Stomach (tissue), 19 donors: ENCODE measurements at places on chromosomes 3 and 15. TPM values are rescaled to one million over a fixed set of nuclear protein-coding genes. Genes with fewer than 3 reads are reported as not detected.
A peak's percentile ranks its signal among the peaks of the same experiment; 100 is the strongest.

Gene PLCL2
- total RNA-seq: 34.9 TPM

DNA sequence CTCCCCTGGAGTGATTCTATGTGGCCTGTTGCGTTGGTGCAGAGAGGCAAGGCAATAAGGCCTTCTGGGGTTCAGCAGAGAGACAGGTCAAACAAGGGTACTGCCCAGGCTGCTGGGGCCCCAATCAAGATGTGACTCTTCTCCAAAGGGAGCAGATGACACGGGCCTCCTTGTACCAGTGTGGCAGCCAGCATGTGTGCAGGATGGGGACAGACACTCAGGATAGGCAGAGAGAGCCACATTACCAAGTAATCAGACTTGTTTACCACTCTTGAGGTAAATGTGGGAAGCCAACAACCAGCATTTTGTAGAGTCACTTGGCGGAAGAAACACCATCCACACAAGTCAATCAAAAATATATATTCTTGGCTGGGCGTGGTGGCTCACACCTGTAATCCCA is 95.3 kb upstream of the DLG1 start:
- no peak for DNase-seq

- DNase-seq: peak; percentile 43
Measured at GRCh38 chr15:68900027-68900426, 30.3 kb upstream of the SPESP1 start.

DNA sequence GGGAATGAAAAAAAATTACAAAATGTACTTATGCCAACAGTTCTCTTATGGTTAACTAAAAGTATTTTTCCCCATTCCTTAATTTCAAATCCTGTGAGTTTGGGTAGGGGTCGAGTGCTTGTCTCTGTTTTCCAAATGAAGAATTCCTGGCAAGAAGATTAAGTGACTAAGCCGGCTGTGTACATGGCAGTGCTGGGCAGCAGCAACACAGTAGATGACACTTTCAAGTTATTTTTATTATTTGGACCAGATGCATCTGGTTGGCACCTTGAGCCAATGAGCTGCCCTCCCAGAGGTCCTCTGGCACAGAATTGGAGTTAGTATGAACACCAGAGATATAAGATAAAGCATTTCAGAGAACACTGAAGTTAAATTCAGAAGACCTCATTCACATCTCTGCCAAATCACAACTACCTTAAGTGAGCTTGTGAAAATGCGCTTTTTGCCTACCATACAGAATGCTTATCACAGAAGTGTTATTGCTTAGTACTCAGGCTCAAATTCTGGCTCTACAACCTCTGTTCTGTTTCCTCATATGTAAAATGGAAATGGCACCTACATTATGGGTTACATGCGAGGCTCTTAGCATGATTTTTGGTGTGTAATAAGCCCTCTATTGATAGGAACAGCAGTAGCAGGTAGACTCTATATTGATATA is 256.9 kb downstream of the UBE2E2 start:
- no peak for DNase-seq

- no peak for DNase-seq
Measured at GRCh38 chr3:10010421-10010877, 15.8 kb upstream of the FANCD2 start.

GRCh38 chr3:72579581-72580245 is 268.5 kb downstream of the SHQ1 start:
- DNase-seq: no peak

Gene GHSR
- total RNA-seq: not detected

DNA sequence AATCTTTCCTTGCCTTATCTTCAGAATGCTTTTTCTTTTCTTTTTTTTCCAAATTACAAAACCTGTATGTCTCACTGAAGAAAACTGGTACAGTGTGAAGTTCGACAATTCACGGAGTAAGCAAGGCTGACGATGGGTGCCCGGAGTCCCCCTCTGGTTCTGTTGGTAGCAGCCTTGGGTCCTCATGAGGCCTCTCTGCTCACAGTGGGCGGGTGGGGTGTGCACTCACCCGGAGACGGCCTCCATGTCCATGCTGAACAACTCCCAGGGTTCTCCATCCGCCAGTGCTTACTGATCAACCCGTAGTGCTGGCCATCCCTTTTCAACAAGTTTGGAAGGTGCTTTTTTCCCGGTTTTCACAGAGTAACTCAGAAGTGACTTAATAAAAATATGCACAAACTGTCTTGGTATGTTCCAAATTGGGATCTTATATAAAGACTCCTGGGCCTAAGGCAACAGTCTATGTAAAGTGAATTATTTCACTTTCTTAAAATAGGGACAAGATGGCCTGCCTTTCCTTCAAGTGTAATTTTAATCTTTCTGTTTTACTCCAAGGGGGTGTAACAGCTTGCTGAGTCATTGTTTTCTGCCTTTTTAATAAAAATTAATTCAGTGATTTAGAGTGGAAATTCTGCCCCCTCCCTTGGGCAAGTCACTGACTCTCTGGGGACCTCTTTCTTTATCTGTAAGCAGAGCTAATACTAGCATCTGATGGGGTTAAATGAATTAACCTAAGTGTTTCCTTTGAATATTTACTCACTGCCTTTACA is 23.7 kb downstream of the LRRK1 start:
- no peak for DNase-seq

Gene DISP2
- 0.58 TPM for total RNA-seq

Gene MCF2L2
- total RNA-seq: 0.29 TPM

DNA sequence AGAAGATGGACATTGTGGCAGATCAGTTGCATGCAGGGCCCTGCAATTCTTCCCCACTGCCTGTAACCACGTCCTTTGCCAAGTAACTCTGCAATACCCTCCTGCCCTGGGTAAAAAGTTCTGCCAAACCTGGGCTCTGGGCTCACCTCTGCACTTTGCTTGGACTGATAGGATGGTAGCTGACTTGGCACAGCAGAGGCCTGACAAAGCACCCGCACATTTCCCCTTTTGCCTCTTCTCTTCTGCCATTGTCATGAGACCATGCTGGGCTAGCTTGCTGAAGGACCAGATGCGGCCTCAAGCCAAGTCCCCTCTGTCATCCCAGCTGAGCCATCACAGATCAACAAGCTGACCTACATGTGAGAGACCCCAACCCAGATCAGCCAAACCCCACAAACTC is 122.4 kb downstream of the SMAD6 start:
- no peak for DNase-seq

Gene AGBL1
- not detected for total RNA-seq

- no peak for DNase-seq
Measured at GRCh38 chr3:105904678-105905284, 36.0 kb upstream of the CBLB start.

Gene SNRPN
- total RNA-seq: 57.4 TPM

- peak; percentile 86 for DNase-seq
Measured at GRCh38 chr3:50303013-50303815, at the start of gene HYAL1. TSS of gene HYAL1 (minus strand) at chr3:50303574. CDS start at chr3:50302956, 618 bp downstream.

DNA sequence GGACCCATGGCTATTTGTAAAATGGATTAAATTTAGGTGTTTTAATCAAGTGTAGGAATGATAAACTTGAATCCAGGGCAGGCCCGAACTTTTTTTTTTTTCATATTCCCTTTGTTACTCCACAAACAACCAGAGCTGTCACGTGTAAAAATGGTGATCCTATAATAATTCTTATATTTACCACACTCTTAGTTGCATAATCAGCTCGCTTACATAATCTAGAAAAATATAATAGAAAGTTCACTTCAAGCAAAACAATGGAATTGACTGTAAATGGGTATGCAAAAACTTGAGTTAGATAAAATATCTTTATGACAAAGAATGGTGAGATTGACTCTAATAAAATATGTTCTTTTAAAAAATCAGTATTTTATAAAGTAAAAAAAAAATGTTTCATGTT is 2.1 kb upstream of the PAQR9 start:
- no peak for DNase-seq

Gene EPHA3
- 33.9 TPM for total RNA-seq

GRCh38 chr3:129291236-129291886 is 12.7 kb downstream of the HMCES start:
- DNase-seq: peak; percentile 49

Gene BAHD1
- 35.9 TPM for total RNA-seq

GRCh38 chr15:90934949-90935751 is at the start of gene UNC45A:
TSS of gene UNC45A (plus strand) at chr15:90935285. CDS start at chr15:90935325, 40 bp downstream.
- peak; percentile 97 for DNase-seq

- no peak for DNase-seq
Measured at GRCh38 chr15:63403254-63403945, 21.8 kb upstream of the CA12 start.

Gene NAA50
- total RNA-seq: 45.1 TPM

- DNase-seq: no peak
Measured at GRCh38 chr3:184508938-184509337, 52.6 kb upstream of the EPHB3 start.

DNA sequence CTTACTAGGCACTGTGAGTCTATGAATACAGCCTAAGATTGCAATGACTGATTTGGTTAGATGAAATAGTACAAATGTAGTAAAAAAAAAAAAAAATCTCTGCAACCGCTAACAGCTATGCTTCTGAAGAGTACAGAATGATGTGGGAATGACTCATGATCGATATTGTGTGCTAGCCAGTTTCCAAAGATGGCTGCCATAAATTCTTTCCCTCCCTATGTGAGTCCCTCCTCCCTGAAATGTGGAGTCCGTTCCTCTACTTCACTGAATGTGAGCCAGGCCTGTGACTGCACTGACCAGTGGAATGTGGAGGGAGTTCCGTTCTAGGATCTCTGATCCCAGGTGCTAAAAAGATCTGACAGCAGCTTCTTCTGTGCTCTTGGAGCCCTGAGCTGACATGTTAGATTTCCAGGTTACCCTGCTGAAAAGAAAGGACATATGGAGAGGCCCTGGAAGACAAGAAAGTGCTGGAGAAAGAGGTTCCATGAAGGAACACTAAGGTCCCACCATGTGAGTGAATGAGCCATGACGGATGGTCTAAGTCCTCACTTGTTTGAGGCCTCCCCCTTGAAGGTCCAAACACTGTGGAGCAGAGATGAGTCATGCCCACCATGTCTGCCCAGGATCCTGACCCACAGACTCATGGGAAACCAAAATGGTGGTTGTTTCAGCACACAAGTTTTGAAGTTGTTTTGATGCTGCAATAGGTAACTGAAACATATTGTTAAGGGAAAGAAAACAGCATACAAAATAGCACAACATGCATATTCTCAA is 46.3 kb downstream of the DGKG start:
- DNase-seq: no peak

DNA sequence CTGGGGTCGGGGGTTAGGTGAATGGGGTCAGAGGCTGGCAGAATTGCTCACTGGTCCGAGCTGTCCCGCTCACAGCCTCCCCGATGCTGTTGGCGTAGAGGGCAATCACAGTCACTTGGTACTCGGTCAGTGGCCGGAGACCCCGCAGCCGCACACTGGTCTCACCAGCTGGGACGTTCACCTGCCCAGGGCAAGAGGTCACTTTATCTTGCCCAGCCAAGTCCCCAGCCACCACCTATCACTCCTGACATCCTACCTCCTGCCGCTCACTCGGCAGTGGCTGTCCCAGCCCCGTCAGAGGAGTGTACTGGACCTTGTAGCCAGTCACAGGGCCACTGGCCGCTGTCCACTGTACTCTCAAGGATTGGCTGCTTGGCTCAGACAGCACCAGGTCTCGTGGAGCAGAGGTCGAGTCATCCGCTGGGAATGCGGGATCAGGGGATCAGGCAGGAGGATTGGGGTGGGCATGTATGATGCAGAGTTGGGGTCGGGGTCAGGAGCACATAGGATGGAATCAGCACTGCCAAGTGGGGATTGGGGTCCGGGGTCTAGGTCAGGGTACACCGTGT is 2.5 kb downstream of the COL7A1 start:
- DNase-seq: no peak

DNA sequence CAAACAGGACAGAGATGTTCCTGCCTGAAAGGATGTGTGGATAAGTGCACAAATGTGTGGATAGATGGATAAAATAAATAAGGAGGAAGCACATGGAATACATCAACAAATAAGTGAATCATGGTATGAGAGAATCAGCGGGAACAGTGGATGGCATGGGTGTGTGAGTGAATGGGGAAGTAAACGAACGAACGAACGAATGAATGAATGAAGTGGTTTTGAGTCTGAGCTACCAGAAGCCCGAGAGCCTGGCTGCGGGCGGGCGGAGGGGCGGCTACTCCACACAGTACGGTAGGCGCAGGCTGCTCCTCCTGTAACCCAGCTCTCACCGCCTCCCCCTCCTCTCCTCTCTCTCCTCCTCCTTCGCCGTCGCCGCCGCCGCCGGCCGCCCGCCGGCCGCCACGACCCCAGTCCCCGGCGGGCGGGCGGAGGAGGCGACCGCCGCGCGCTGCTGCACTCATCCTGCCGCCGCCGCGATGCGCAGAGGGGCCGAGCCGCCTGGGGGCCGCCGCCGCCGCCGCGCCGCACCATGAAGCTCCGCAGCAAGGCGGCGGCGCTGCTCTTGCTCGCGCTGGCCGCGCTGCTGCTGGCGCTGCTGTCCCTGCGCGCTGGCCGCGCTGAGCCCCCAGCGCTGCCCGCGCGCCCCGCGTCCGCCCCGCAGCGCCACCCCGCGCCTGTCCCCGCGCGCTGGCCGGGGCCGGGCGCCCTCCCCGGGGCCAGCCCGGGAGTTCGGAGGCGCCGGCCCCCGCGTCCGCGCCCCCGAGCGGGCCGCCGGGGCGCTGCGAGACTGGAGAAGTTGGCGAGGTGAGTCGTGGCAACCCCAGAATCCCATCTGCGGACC is at the start of gene GXYLT2:
Gene GXYLT2 (plus strand): TSS at position 342 of the 841 bp plus-strand sequence. CDS start 188 bp downstream, at position 530.
- DNase-seq: peak; percentile 53

GRCh38 chr15:69395991-69396390 is 18.2 kb upstream of the KIF23 start:
- no peak for DNase-seq
